Non-pigmented ciliary epithelial cell (primary cell): ENCODE measurements at places on chromosomes 2 and 18.

GRCh38 chr2:119476301-119477112 lies 44.9 kb downstream of the TMEM37 start:
- DNase-seq = no peak

DNA sequence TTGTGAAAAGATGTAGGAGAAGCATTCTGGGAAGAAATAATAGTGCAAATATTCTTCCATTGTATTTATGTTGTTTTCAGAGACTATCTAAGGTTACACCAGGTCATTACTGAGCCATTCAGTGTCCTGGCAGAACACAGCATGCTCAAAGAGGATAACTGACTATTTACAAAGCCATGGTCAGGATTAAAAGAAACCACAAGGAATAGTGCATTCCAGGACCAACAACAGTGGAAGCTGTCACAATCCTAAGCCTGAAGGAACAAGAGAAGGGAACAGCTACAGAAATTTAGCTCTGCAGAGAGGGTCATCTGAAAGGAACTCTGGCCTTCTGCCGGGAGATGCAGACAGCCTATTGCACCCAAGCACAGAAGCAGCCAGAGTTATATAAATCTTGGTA lies 116.7 kb downstream of the DSC3 start:
- no peak for DNase-seq

GRCh38 chr2:235468978-235469655 lies 24.7 kb upstream of the AGAP1 start:
- peak; percentile 57 for DNase-seq

GRCh38 chr2:236833501-236834073 lies 252.1 kb upstream of the COPS8 start:
- no peak for DNase-seq

- DNase-seq = no peak
These were observed 350.7 kb upstream of the MYT1L start for GRCh38 chr2:2681711-2682251.

DNA sequence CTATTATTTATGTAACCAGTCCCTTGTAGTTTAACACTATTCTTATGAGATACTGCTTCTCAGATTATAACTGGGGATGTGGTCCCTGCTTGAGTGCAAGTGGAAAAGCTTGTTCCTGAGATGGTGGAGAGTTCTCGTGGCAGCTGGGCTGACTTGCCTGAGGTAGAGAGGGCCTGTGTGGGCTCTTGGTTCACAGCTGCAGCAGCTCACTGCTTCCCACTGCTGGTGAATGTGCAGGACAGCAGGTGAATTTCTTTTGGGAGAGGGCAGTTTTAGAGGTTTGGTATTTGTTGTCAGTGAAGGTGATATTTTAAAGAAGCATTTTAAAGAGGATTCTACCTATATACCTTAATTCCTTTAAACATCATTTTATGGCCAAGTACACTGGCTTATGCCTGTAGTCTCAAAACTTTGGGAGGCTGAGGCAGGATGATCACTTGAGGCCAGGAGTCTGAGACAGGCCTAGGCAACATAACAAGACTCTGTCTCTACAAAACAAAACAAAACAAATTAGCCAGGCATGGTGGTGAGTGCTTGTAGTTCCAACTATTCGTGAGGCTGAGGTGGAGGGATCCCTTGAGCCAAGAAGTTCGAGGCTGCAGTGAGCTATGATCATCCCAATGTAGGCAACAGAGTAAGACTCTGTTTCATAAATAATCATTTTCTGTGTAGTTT lies 94.8 kb downstream of the MTA3 start:
- DNase-seq = peak; percentile 58

DNA sequence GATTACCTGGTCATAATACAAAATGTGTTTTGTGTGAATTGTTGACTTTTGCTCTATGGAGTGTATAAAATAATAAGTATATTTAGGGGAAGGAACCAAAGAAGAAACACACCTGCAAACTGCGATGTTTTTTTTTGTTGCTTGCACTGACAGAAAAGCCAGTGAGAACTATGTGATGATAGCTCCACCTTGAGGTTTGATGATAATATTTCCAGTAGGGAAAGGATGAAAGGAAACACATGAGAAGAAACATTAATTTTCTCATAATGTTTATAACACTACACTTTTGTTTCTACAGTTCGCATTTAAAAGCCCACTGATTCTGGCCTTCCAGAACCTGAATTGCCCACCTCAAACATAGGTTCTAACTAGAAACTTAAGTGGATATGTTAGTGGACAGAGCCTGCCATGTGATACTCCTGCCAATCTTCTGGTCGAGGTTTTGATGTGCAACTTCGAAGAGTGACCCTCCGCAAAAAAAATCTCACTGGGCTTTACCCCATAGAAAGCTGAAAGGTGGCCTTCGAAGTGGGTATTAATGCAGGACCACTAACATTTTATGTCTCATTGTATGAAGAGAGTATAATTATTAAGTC lies 476.4 kb upstream of the SPHKAP start:
- DNase-seq = no peak

GRCh38 chr18:62324181-62324828 lies 805 bp upstream of the TNFRSF11A start:
- no peak for DNase-seq

GRCh38 chr18:70627182-70627802 lies 338.4 kb downstream of the SOCS6 start:
- no peak for DNase-seq

- no peak for DNase-seq
These were observed 46.5 kb upstream of the SESTD1 start for GRCh38 chr2:179311101-179311500.

DNA sequence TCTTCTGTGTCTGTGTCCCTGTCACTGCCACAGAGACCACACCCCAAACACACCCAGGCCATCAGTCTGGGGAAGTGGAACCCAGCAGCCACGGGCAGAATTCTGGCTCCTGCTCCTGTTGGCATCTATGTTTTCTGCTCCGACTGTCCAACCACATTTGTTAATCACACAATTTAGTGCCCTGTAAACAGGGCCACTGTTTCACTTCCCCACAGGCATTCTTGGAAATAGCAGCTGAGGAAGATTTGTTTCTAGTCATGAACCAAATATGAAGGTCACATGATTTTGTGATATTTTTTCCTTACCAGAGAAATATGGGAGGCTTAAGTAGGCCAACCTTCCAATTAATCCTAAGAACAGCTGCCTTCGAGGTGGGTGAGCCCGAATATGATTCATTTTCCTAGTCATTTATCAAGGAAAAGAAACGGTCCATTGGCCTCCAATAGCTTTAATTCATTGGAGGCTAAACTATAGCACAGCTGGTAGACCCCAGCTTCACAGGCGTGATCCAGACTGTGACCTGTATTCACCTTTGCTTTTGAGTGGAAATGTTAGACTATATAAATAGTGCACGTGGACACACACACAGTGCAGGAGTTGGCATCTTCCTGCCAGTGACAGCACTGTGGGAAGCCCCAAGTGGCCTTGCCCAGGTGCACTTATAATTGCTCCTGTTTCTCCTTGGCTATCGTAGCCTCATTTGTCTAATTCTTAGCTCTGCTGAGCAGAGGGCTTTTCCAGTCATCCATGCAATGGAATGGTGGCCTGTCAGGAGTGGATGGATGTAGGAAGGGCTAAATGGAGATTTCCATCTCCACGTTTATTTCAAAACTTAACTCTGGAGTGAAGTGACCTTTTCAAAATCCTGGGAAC lies 267.9 kb downstream of the LPIN1 start:
- no peak for DNase-seq

DNA sequence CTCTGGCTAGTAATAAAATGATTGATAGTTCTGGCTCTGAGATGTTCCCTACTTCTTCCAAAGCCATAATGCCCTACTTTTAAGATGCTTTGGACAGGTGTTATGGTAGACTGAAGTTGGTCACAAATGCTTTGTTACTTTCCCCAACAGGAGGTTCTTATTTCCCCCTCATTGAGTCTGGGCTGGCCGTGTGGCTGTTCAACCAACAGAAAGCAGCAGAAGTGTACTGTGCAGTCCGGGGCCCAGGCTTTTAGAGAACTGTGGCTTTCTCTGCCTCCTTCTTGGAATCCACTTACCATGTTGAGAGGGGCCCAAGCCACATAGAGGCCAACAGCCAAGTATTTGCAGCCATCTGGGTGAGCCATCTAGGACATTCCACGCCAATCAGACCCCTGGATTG lies 94.2 kb downstream of the KCTD1 start:
- DNase-seq = no peak

DNA sequence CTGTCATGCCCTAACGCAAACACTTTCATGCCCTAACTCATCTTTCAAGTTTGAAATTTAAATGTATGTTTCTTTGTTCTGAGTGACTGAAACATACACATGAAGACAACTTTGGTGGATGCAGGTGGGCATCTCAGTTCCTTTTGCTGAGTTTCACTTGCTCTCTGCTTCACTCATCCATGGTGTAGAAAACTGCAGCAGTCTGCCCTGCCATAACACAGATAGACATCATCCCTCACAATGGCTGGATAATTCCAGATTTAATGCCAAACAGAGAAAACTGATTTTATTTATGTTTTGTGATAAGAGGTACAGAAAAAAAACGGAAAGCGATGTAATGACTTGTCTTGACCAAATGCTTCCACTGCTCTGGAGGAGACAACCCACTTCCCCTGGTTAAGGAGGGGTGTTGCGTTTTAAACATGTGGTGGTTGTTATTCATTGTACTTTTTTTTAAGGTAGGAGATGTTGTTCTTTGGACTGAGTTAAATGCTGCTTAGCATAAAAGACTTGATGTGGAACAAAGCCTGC lies 70.4 kb downstream of the RHBDD1 start:
- DNase-seq = no peak

DNA sequence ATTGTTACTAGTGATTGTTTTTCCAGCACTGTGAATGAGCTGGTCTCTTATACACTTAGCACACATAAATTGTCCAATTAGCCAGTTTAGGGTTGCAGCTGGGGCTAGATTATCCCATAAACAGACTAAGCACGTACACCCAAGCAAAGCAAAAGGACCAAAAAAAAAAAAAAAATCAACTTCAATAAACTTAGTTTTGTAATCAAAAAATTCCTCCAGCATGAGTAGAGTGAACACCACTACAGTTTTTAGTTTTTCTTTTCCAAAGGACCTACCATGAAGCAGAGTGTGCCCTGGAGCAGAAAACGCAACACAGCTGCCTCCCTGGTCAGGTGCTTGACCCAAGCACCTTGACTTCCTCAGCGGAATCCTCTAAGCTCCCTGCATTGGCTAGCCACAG lies 249.4 kb upstream of the SLC14A2 start:
- no peak for DNase-seq

DNA sequence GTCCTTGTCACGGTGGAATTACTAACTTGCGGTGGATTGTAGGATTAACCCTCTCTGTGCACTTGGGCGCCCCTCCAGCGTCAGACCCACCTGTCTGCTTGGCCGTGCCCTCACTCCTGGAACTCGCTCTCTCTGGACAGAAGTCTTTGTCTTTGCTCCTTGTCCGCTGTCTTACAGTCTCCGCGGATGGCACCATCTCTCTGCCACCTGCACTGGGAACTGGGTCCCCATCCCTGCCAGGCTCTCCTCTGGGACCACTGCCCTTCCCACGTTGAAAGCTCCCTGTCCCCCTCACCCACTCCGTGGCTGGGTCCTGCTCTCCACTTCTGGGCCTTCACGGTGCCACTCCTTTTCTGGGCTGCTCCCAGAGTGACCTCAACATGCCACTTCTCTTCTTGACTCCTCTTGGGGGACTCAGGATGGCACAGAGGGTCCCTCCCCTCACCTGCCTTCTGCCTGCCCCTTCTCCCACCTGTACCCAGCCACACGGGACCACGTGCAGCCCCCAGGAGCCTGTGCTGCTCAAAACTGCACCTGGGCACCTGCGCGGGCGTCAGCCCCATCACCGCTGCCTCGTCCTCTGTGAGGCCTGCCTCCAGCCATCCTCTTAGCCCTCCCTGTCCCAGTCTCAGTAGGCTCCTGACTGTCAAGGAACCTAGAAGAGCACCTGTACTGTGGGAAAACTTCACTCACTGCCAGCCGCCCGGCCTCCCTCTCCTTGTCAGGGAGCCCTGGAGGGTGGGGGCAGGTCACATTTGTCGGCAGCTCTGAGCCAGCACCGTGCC lies 11.1 kb downstream of the CNDP2 start:
- DNase-seq = no peak

DNA sequence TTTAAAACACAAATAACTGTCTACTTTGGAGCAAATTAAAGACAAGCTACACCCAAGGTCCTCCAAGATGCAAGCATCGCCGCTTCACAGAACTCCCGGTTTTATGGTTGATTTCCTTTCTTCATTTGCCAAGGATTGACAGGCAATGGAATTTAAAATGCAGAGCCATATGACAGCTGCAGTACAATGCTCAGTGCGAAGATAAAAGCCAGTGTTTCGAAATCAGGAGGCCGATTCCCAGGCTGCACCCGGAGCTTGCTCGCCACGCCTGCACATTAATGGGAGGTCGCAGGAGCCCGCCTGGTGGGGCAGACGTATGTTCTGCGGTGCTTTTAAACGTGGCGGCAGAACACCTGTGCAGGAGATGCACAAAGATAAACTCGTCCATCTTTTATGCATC lies 727.6 kb upstream of the SOX11 start:
- DNase-seq = no peak

- DNase-seq = no peak
These were observed 357.1 kb downstream of the NRXN1 start for GRCh38 chr2:50674876-50675275.

GRCh38 chr2:9826208-9826607 lies 17.1 kb upstream of the TAF1B start:
- DNase-seq = no peak

- DNase-seq = no peak
These were observed 336.0 kb upstream of the HNRNPA3 start for GRCh38 chr2:176876493-176877103.

GRCh38 chr2:174334781-174335251 lies at the start of gene SP9:
SP9 (plus strand) TSS chr2:174334954; CDS start chr2:174335093, 139 bp downstream.
- DNase-seq = no peak

- no peak for DNase-seq
These were observed 279.5 kb upstream of the PARD3B start for GRCh38 chr2:204265681-204266181.

DNA sequence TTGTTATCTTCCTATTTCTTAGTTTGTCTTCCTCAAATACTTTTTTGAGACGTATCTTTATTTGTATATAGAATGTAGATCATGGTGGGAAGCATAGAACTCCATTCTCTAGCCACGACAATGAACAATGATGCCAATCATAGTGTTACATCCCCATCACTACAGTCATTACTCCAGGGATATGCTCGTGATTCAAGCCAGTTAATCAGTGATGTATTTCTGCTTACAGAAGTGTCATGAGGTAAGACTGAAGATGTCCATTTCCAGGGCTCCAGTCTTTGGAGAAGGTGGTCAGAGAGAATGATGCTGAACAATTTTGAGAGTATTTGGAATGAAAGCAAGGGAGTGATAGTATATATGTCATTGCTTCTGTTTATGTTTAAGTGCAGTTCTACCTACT lies 777.2 kb upstream of the TMEFF2 start:
- DNase-seq = no peak

- DNase-seq = no peak
These were observed 35.5 kb upstream of the HAAO start for GRCh38 chr2:42827647-42828486.

- no peak for DNase-seq
These were observed 248.7 kb downstream of the MEIS1 start for GRCh38 chr2:66683599-66683998.

DNA sequence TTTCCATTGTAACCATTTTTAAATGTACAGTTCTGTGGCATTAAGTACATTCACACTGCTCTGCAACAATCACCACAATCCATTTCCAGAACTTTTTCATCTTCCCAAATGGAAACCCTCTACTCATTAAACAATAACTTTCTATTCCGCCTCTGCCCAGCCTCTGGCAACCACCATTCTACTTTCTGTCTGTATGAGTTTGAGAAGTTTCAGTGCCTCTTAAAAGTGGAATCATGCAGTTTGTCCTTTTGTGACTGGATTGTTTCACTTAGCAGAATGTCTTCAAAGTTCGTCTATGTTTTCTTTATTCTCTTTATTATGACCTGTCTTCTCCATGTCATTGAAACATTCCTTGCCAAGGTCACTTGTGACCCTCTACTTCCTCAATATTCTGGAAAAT lies 22.0 kb upstream of the PELI1 start:
- DNase-seq = no peak
